ENCODE measurements at places on chromosomes 11 and 22. TPM values are rescaled to one million over a fixed set of nuclear protein-coding genes. Genes with fewer than 3 reads are reported as not detected.

The STX3 gene
- 16.8 TPM for total RNA-seq

The CLDN5 gene
- total RNA-seq: 66.3 TPM

The MS4A4A gene
- 372 TPM for total RNA-seq

The PKP3 gene
- 0.33 TPM for total RNA-seq

The BATF2 gene
- not detected for total RNA-seq

The MPPED1 gene
- total RNA-seq: not detected

The BBOX1 gene
- total RNA-seq: not detected

The RBMXL2 gene
- total RNA-seq: not detected

The UBE2L3 gene
- total RNA-seq: 31.6 TPM

Measured in subcutaneous adipose tissue (tissue), 4 donors.